Activated naive CD8-positive, alpha-beta T cell treated with anti-CD3 and anti-CD28 coated beads, Interleukin-2, amount 50 U/mL, for 16 hours (primary cell): ENCODE measurements at places on chromosomes 6 and 20.

DNA sequence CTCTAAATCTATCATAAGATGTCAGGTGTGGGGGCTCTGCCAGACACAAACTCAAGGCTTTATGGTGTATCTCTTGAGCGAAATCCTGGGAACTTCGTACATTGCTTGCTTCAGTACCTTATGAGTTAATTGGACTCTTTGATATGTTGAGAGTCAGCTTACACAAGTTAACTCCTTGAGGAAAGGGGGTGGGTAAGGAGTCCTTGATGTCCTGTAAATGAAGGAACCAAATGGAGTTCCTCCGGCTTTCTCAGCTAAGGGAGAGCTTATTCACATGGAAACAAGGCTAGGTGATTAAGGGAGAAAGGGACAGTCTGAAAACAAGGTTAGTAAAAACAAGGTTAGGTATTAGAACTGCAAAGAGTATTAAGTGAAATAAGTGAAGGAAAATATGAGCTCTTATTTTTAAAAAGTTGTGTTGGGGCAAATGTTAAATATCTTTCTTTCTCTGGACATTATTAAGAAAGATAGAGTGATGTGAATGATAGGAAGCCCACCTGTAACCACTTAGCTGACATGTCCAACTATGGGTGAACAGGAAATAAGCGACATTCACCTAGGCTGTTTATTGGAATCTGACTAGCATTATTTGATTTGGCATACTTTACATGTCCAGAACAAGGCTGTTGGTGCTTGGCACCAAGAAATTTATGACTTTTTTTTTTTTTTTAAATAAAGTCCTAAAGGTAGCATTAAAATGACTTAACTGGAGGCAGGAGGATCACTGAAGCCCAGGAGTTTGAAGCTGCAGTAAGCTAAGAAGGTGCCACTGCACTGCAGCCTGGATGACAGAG, 26.5 kb downstream of the GTF2H5 start:
- DNase-seq: no peak

- no peak for DNase-seq
Observed at GRCh38 chr6:161476711-161477110, 202.8 kb upstream of the AGPAT4 start.

DNA sequence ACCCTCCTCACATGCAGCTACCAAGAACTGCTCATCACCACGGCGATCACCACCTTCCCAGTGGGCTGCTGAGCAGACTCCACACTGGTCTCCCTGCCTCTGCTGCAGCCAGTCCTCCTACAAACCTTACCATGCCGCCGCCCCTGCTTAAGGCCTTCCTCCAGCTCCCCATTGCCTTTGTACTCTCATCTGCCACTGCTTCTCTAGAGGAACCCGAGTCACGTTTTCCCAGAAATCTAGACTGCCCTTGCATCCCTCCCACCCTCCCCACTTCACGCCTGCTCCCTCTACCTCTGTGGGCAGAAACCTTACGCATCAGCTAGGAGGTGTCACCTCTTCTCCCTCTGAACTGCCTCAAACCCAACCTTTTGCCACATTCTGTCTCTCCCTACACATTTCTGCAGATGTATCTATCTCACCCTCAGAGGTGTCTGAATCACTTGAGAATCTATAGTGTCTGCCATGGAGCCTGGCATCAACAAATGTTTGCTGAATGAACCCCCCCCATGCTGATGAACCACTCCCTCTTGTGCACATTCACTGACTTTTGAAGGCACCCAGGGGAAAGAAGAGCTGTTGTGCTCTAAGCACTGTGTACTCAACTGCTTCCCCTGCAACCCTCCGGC, 4.3 kb downstream of the E2F1 start:
- no peak for DNase-seq

DNA sequence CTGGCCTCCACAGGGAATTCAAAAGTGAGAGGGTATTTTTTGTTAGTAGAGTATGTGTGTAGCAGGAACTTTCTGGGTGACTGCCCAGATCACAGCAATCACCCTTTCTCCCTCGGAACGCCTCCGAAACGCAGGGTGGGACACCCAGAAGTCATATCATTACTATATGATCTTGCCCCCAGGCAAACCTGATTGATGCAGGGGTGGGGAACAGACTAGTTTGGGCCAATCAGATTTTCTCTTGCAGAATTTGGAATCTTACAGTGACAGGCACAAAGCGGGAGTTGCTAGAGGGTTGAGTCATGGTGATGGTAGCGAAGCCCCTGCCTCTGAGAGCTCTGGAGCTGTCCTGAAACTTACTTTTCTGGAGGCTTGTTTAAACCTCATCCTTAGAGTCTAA, 16.5 kb upstream of the RPN2 start:
- DNase-seq: no peak

DNA sequence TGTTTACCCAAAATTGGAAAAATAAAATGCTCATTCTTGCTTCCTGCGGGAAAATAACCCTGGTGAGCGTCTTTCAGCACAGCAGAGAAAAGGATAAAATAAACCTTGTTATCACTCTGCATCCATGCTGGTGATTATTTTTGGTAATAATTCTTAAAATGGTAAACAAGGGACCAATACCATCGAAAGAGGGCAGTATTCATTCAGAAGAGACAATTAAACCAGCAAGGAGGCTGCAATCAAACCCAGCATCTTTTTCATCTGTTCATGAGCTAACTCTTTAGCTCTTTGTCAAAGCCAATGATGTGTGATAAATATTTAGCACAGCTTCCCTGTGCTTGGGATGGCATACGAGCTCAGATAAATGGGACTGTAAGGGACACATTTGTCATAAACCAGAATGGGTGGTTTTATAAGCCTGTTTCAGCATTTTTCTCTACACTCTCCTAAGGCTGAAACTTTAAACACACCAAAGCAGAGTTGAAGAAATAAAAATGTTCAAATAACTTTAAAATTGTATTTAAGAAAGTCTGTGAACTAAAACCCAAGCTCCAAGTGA, 34.4 kb downstream of the CDH26 start:
- DNase-seq: no peak

- no peak for DNase-seq
Observed at GRCh38 chr6:131433927-131434326, 139.1 kb upstream of the ARG1 start.

DNA sequence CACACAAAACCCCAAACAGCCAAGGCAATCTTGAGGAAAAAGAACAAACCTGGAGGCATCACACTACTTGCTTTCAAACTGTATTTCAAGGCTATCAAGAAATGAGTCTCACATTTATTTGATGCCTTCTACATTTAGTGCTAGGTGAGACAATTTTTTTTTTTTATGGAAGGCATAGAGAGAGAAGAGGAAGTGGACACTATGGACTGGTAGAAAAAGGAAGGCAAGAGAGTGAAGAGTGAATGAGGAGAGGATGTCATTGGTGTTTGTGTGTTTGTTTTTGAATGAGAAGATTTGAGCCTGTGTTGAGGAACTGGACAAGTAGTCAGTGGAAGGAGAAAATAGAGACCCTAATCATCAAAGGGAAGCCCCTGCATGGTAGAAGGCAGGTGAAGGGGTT, 182.0 kb upstream of the JAG1 start:
- no peak for DNase-seq

- DNase-seq: no peak
Observed at GRCh38 chr6:110270165-110270564, 88.0 kb downstream of the METTL24 start.

DNA sequence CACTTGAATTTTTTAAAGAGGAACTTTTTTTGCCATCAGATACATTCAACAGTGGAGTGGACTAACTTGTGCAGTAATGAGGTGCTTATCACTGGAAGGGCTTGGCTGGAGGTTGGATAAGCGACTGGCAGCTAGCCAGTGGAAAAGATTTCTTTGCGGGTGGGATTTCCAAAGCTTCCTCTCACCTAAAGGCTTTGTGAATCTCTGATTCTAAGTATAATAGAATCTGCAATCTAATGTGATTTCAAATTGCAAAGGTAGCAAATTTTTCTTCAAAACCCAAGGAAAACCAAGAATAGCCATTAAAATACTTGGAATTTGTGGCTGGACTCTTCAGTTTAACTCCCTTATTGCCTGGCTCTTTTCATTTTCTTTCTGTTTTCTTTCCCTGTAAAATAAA, 460.4 kb upstream of the MARCKS start:
- DNase-seq: no peak

DNA sequence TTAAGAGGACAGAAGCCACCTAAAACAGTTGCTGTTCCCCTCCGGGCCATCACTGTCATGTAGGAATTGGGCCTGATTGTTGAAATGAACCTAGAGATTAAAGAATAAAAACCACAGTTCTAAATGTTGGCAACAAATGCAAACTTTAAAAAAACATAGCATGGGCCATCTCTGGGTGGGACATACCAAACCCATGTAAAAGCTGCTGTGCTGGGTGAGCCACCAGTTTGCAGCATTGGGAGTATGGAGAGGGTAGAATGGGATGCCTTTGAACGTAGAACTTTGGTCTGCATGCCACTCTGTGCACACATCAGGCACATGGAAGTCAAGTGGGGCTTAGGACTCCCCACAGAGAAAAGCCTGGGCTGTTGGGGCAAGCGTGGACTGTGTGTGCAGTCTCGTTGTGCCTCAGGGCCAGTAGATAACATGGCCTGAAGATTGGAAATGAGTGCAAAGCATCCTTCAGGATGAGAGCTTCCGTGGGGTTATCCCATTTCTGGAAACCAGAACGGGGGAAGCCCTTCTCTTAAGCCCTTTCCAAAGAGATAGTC, 28.1 kb downstream of the EPB41L1 start:
- DNase-seq: no peak

DNA sequence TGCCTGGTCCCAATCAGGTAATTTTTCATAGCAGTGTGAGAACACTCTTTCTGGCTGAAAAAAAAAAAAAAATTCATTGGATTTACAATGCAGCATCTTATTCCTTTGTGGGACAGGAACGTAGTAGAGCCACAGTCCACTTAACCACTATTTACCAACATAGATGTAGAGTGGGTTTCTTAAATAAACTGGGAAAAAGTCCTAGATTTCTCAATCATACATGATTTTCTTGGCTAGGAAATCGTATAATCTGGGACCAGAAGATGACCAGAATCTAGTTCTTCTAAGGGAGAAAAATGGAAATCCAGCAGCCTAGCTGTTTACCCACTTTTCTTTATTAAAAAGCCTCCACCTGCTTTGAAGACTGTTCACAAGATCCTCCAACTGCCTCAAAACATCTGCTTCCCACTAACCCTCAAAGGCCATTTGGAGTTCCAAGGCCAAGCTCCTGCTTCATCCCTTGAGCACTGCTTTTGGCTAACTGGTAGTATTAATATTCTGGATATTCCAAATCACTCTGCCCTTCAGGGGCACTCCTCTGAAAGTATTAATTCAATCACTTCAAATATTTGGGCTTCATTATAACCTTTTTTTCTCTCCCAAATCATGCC, 70.4 kb downstream of the FYN start:
- no peak for DNase-seq

DNA sequence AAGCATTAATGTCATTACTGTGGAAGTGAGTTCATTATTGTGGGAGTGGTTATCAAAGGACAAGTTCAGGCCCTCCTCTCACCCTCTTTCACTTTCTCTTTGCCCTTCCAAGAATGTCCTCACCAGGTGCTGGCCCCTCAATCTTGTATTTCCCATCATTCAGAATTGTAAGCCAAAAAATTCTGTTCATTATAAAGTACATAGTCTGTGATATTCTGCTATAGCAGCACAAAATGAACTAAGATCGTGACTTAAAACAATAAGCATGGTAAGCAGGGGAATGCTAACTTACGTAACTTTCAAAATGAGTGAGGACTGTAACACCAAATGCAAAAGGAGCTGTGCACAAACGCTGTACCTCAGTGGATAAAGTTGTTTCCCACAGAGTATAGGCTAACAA, 515.7 kb upstream of the BTBD3 start:
- DNase-seq: no peak
